ENCODE measurements at places on chromosomes 11 and 22. TPM values are rescaled to one million over a fixed set of nuclear protein-coding genes. Genes with fewer than 3 reads are reported as not detected.

DNA sequence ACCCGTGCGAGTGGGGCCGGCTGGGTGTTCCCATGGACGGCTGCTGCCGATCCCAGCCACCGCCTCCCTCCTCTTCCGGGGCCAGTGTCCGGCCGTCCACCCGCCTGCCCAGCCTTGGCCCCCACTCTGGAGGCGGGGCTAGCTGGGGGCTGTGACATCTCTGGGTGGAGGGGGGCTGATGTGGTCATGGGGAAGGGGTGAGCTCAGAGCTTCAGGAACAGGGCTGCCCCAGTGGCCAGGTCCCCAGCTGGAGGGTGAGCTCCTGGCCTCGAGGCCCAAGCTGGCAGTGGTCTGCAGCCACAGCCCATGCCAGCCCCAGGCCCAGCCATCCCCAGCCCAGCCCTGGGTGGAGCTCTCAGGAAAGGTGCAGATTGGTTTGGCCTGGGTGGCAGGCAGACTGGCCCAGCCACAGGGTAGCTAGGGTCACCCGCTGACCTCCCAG lies 2.7 kb downstream of the INS start:
- no peak for DNase-seq

GRCh38 chr22:20089977-20090729 lies 10.1 kb downstream of the DGCR8 start:
- no peak for DNase-seq

DNA sequence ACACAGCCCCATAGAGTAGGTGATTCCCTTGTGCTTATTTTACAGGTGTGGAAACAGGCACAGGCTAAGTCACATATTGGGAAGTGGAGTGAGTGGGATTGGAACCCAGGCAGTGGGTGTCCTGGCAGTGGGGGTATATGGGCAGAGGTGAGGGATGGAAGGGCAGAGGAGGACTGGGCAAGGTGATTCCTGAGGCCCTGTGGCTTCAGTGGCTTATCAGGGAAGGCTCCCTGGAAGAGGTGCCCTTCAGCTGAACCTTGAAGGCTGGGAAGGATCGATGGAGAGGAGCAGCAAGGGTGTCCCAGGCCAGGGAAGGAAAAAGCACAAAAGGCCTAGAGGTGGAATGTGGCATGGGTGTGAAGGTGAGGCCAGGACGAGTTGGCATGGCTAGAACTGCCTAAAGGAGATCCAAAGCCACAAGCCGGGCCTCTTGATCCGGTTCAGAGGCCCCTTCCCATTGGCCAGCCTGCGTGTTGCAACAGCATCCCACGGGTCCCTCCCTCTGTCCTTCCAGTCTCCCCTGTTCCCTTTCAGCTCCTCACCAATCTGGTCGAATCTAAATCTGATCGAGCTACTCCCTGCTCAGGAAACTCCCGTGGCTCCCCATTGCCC lies 41.7 kb downstream of the MCM5 start:
- DNase-seq = no peak

- no peak for DNase-seq
Measured at GRCh38 chr11:86863476-86863875, 63.1 kb downstream of the PRSS23 start.

DNA sequence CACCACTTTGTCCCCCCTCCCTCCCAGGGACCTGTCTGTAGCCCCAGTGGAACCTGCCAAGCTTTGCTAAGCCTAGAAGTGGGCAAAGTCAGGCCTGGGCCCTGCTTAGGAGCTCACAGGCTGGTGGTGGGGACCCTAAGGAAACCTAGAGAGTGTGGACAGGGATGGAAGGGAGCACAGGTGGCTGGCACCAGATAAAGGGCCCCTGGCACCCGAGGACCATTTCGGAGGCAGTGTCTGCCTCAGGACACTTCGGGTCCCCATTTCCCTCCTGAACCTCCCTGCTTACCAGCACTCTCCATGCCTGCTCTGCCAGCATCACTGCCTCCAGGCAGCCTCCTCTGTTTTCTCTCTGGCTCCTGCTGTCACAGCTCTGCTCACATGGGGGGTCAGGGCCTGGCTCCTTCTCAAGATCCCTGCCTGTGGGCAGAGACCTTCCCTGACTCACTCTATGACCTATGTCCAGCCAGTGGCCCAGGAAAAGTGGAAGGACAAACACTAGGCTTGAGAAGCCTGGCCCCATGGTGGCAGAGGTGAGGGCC lies 13.6 kb upstream of the OMP start:
- no peak for DNase-seq

- no peak for DNase-seq
Measured at GRCh38 chr11:17395554-17395961, 7.1 kb upstream of the KCNJ11 start.

- DNase-seq = no peak
Measured at GRCh38 chr11:118206391-118207031, 18.3 kb downstream of the JAML start.

DNA sequence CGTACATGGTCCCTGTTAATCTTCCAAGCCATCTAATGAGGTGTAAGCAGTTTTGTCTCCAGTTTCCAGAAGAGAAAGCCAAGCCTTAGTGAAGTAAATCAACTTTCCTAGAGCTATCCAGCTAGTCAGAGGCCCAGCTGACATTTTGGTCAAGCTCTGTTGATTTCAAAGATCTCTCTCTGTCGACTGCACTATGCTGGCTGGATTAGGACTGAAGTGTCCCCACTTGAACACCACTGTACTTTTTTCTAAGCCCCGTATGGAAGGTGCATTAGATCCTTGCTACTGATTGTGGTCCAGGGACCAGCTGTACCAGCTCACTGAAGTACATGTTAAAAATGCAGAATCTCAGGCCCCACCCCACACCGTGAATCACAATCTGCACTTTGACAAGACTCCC lies 176.5 kb upstream of the NAV2 start:
- DNase-seq = no peak

DNA sequence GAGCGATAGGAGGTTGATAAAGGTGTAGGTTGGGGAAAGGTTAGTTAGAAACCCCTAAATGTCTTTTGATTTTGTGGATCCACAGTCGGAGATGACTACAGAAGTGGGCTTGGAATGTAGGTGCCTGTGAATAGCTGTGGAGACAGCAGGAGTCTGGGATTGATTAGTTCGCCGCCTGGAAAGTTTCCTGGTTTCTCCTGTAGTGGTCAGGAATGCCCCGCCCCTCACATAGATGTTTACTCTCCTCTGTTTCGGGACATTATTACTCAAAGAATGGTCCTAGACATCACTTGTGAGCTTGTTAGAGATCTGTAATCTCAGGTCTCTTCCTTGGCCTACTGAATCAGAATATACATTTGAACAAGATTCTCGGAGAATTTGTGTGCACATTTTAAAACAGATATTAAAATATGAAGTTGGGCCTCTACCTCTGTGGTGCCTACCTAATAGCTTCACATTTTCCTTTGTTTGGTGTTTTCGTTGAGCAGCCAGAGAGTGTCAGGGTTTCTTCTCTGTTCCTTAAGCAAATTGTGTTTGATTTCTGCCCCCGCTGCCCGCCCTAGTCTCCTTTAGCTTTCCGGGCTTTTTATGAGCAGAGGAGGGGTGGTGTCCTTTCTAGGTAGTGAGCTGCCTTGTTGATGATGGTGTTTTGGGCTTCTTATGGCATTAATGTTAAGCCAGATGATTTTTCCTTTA lies 89.4 kb downstream of the PPP6R3 start:
- DNase-seq = peak; percentile 23

GRCh38 chr22:17334059-17334458 lies 35.2 kb upstream of the CECR2 start:
- no peak for DNase-seq

- no peak for DNase-seq
Measured at GRCh38 chr11:103453915-103454709, 344.9 kb downstream of the DYNC2H1 start.

GRCh38 chr11:118364956-118365615 lies 5.7 kb downstream of the UBE4A start:
- DNase-seq = no peak

GRCh38 chr11:59151761-59152160 lies 9.1 kb downstream of the FAM111A start:
- DNase-seq = no peak

DNA sequence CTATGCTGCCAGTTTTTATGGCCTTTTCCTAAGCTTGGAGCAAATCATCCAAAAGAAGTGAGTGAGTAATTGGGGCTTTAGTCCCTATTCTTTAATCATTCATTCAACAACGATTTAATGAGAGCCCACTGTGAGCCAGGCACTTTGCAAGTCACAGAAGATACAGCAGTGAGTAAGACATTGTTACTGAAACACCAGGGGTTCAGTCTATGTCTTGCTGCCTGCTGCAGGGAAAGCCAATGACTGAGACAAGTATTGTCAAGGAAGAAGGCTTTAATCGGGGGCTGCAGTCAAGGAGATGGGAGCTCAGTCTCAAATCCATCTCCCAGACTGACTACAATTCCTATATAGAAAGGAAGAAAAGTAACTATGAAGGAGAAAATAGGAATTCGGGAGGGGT lies 228.3 kb downstream of the FAM181B start:
- DNase-seq = no peak

DNA sequence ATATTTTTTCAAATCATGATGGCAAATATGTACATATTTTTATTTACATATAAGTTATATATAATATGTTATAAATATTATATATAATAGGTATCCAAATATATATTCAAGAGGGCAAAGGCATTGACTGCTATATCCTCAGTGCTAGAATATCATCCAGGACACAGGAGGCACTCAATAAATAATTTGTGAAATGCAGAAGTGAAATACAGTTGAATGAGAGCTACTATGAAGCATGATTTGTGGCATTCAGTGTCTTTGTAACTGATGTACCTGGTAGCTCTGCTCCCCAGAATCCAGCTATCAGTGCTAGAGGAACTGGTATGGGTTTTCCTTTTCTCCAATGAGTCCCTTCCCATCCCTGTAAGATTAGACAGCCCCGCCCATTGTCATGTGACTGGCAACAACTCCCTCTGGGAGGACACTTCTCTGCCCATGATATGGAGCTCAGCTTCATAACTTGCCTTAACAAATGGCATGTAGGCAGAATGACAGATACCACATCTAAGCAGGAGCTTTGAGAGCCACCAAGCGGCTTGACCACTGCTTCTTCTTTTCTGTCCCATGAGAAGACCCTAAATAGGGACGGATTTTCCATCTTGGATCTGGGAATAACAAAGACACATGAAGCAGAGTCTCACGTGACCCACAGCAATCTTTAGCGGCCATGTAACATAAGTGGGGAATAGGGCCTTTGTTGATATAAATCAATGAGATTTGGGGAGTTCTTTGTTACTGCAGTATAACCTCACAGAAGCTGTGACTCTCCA lies 10.2 kb upstream of the CD82 start:
- DNase-seq = no peak

GRCh38 chr11:30830681-30831080 lies 244.5 kb upstream of the MPPED2 start:
- DNase-seq = no peak

DNA sequence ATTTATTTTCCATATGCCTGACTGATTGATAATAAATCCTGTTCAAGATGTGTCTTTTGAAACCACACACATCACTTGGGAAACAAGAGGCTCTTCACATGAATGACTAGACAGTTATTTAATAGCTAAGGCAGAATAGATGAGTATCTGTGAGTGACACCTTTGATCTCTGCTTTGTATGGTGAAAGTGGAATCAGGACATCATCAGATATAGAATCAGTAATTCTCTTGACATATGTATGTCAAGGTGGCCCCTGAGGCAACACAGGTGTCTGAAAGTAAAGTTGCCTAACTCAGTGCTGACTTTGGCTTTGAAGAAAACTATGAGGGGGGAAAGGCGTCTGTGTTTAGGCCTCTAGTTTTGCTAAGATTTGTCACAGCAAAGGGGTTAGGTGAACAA lies 11.5 kb upstream of the CASP4 start:
- no peak for DNase-seq

DNA sequence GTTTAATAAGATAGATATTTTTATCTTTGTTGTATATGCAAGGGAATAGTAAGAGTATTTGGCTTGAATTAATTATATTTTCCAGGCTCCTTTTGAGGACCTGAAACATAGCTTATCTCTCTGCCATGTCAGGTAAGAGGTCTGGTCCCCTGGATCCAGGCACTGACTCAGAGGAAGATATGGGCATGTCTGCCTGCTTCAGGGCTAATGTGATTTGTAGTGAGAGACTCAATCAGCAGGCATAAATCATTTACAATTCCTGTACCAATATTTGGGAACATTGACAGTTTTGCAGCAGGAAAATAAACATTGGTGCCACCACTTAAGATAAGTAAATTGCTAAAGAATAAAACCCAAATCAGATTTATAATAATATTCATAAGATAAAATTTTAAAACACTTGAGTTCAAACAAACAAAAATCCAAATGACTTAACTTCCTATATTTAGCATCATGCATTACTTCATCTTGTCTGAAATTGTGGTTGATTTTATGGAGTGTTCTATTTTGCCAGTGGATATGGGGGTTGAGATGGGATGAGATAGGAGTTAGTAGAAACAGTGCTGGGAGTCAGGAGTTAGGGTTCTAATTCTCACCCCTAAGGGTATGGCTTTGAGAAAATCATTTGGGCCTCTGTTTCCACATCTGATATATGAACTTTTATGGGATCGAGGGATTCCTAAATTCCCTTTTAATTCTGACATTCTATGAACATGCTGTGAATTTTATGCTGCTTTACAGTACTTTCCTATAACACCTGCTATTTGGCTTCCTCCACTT lies 5.1 kb upstream of the CALCA start:
- DNase-seq = no peak

DNA sequence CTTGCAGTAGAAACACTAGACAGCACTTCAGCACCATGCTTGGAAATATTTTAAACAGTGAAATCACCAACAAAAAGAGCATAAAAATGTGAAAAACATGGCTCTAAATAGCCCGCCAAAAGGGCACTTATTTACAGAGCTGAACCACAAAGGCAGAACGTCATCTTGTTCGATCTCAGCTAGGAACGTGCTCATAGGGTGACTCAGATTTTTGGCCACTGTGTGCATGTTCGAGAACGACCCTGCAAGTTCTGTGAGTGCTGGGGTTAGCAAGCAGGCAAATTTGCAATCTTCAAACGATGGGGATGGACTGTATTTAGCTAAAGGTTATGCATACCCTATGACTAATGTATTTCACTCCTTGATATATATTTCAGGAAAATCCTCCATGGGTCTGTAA lies 30.6 kb downstream of the OR2AT4 start:
- DNase-seq = no peak

DNA sequence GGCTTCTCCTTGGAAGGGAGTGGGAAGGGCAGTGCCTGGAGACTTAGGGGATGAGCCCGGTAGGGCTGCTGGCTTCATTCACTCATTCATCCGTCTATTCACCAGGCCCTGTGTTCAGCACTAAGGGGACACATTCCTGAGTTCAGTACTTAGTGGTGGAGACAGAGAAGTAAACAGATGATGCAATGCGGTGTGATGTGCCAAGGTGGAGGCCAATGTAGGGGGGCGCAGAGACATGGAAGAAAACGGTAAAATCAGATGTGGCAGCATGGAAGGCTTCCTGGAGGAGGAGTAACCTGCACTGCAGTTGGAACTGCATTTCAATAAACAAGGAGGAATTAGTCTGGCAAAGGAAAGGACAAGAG lies 21.3 kb downstream of the GRIK4 start:
- no peak for DNase-seq

C22orf42 gene
- not detected for polyA plus RNA-seq

OR6Q1 gene
- not detected for polyA plus RNA-seq

PAX6 gene
- not detected for polyA plus RNA-seq

SRPRA gene
- 153 TPM for polyA plus RNA-seq

APOBEC3A gene
- not detected for polyA plus RNA-seq

All from BJ (cell line).